ENCODE measurements at places on chromosomes 1 and 21.

DNA sequence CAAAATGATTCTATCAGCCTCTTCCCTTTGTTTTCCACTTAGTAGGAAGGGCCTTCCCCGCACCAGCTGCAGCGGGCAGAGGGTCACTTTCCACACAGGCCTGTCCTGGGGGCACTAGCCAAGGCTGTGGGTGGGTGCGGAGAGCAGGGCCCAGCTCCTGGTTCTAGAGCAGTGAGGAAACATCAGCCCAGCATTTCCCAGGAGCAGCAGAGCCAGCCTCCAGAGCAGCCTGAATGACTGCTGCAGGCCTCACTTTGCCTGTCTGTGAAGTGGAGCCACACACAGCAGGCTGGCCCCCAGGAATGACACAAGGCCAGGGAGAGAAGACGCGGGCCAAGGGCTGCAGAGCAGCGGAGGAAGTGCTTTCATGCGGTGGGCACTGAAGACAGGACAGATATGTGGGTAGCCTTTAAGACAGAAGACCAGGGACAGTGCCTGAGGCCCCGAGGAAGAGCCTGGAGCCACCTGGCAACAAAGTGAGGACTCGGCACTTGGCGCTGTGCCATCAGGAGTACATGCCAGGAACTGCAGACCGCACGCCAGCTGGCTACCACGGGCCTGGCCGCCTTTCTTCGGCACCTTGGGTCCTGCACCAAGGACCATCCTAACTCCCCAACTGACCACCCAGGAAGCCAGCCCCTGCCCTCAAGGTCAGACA, 42.0 kb downstream of the ACOT7 start:
- no peak for DNase-seq

DNA sequence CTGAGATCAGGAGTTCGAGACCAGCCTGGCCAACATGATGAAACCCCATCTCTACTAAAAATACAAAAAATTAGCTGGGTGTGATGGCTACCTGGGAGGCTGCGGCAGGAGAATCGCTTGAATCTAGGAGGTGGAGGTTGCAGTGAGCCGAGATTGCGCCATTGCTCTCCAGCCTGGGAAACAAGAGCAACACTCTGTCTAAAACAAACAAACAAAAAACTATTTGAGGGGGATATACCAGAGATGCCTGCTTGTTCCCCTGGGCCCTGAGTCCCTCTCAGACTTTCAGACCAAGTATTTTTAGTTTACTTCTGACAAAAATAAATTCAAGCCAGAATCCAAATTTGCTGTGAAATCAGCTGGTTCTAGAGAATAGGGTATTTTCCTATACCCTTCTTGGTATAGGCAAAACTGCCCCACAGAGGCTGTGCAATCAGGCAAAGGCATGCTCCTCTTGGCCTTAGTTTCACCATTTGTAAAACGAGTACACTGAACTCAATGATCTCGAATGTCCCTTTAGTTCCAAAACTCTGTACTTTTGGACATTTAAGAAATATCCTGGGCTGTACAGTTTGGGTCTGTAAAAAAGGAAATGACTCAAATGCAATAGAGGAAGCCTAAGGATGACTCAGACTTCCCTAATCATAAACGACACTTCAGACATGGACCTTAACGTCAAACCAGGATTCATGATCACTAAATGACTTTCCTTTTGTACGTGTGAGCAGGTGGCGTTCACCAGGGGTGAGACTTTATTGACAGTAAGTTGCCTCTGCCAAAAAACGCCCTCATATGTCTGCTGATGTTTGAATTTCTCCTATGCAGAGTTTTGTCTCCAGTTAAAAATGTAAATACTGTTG, 16.1 kb downstream of the ENSA start:
- peak; percentile 42 for DNase-seq

DNA sequence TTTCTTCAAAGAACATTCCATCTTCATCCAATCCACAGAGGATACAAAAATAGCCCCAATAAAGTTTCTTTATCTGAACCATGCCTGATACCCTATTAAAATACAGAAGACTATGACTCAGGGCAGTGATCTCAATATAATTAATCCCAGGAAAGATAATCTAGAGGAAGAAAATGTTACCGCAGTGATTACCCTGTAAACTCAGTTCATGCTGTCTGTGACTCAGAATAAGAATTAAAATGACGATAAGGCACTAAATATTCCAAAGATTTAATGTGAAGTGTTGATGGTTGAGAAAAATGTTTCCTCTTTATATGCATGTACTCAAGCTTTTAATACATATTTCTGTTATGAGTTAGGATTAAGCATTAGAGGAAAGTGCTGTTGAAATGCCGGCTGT, 88.6 kb upstream of the LYPLAL1 start:
- DNase-seq = no peak

DNA sequence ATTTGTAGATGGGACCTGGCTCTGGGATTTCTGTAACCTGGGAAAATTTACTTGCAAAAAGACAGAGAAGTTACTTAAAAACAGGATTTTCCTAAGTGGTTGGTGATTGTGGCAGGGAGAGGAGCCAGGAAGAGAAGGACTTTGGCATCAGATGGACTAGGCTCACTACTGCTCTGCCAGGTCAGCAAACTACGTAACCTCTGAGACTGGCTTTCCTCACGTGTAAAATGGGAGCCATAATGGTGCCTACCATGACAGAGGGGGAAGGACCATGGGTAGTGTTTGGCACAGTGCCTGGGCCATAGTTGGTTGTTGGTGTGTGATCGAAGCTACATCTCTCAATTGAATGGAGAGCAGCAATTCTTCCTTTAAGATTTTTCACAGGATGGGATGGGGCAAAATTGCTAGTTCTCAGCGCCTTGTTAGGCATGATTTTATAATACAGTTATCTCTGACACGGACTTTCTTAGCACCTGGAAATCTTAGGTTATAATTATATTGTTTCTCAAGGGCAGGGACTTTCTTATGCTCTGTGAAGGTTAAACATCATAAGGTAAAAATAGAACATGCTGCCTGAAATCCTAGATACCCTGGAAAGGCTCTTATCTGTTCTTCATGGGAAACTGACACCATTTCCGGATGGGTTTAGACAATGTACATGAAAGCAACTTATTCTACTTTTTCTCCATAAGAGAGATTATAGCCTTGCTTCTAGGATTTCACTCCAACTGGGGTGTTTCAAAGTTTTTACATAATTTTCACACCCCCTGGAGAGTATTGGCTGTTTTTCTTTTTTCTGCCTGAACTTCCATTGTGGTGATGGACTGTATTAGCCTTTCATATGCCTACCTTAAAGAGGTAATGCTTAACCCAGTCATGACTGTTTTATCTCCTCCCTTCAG, 10.9 kb downstream of the ROR1 start:
- DNase-seq = no peak

GRCh38 chr1:201904579-201904978, 15.9 kb downstream of the SHISA4 start:
- no peak for DNase-seq

DNA sequence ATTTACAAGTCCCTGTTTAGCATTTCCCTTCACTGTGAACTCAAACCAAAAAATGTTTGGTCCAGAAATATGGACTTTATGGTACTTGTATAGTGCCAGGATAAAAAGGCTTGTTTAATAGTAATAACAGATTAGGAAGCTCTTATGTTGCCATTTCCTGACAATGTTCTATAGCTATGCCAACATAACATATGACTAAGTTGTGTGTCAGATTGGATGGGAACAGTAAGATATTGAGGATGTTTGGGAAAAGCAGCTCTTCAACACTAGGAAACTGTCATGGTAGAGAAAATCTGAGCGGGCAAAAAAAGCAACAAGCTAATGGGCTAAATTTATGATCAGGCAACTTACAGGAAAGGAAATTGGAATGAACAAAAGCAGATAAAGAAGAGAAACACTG, 287.1 kb upstream of the ADGRL4 start:
- no peak for DNase-seq

- DNase-seq = no peak
Measured at GRCh38 chr1:11670747-11671146, 6.7 kb downstream of the FBXO6 start.

GRCh38 chr1:185920602-185921001, 186.4 kb downstream of the HMCN1 start:
- no peak for DNase-seq

GRCh38 chr1:16241221-16241708, 4.3 kb upstream of the CPLANE2 start:
- no peak for DNase-seq

- DNase-seq = no peak
Measured at GRCh38 chr1:168799927-168800605, 71.1 kb upstream of the DPT start.

GRCh38 chr1:229363723-229364122, 20.9 kb upstream of the CCSAP start:
- no peak for DNase-seq

- DNase-seq = no peak
Measured at GRCh38 chr1:8985915-8986813, 40.1 kb downstream of the SLC2A7 start.

- DNase-seq = no peak
Measured at GRCh38 chr1:175520186-175520585, 223.2 kb downstream of the TNR start.

GRCh38 chr1:69648486-69648885, 80.8 kb downstream of the LRRC7 start:
- no peak for DNase-seq

DNA sequence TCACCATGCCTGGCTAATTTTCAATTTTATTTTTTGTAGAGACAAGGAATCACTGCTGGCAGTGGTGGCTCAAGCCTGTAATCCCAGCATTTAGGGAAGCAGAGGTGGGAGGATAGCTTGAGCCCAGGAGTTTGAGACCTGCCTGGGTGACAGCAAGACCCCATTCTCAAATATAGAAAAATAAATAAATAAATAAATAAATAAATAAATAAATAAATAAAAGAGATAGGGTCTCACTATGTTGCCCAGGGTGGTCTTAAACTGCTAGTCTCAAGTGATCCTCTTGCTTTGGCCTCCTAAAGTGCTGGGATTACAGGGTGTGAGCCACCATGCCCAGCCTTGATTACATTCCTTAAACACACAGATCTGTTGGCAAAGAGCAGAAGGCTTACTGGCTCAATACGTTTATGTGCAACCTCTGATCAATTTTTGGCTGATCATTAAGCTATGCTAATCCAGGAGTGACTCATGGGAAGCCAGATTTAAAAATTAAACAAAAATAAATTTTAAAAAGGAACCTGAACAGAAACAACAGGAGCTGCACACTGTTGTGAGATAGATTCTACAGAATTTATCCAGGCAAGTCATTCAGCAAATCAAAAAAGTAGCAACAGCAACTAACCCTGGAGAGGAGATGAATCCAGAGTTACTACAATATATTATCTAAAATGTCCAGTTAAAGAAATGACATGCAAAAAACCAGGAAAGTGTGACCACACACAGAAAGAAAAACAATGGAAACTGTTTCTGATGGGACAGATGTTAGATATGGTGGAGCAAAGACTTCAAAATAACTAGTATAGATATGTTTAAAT, 79.4 kb downstream of the RPE65 start:
- no peak for DNase-seq

DNA sequence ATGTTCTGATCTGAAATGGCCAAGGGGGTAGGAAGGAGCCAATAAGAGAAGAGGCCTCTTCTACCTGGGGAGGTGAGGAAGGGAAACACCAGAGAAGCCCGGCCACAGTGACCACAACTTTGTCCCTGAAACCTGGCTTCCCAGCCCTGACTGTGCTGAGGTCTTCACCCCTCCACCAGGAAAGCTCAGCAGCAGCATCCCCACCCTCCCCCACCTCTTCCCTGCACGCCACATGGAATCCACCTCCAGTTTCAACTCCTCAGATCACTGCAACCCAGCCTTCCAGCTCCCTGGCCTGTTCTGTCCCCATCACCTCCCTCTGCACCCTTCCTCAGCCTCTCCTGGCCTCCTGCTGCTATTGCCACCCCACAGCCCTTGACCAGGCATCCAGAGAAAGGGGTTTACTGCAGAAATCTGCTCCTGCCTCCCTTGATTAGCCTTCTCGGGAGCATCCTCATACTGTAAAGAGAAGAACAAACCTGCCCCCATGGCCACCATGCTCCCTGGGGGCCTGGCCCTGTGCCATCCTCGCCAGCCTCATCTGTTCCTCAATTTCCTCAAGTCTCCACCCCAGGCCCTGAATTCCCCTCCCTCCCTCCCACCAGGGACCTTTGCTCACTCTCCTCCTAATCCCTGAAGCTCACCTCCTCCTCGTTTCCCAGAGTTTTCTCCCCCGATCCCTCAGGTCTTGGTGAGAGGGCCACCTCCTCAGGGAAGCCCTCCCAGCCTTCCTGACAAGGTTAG, 450.9 kb downstream of the MATN1 start:
- DNase-seq = no peak

- no peak for DNase-seq
Measured at GRCh38 chr1:185237661-185238060, 79.4 kb downstream of the IVNS1ABP start.

GRCh38 chr1:230495891-230496385, 69.8 kb upstream of the PGBD5 start:
- DNase-seq = no peak

DNA sequence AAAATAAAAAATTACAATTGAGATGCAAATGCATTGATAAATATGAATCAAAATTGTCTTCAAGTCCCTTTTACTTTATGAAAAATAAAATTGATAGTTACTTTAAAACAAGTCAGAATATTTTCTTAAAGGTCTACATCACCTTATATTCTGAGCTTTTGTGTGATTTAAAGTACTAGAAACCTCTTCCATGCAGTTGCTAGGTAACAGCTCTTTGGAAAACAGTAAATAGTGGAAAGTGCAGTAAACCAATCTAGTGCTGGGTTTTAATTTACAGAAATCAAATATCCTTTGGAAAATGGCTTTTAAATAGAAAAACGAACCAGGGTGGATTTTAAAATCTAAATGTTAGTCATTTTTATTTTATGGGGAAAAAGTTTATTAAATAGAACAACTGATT, 227.9 kb downstream of the KCNT2 start:
- no peak for DNase-seq

DNA sequence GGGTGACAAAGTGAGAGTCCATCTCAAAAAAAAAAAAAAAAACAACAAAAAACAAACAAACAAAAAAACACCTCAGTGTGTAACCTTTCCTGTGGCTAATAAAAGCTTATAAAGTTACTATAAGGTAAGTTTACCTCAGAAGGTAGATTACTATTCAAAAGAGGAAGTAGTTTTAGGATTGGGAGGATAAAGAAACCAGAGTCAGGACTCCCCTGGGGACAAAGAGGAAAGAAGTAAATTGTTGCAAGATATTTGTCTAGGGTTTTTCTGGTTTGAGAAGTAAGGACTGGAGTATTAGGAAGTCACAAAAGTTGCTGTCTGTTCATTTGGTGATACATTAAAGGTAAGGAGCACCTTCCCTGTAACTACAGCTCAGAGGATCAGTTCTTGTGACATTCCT, 23.8 kb upstream of the CENPF start:
- DNase-seq = no peak

GRCh38 chr1:91925644-91926435, 23.4 kb upstream of the BRDT start:
- DNase-seq = no peak

All from GM20000 (cell line).